ENCODE measurements at places on chromosomes 6 and 20.

DNA sequence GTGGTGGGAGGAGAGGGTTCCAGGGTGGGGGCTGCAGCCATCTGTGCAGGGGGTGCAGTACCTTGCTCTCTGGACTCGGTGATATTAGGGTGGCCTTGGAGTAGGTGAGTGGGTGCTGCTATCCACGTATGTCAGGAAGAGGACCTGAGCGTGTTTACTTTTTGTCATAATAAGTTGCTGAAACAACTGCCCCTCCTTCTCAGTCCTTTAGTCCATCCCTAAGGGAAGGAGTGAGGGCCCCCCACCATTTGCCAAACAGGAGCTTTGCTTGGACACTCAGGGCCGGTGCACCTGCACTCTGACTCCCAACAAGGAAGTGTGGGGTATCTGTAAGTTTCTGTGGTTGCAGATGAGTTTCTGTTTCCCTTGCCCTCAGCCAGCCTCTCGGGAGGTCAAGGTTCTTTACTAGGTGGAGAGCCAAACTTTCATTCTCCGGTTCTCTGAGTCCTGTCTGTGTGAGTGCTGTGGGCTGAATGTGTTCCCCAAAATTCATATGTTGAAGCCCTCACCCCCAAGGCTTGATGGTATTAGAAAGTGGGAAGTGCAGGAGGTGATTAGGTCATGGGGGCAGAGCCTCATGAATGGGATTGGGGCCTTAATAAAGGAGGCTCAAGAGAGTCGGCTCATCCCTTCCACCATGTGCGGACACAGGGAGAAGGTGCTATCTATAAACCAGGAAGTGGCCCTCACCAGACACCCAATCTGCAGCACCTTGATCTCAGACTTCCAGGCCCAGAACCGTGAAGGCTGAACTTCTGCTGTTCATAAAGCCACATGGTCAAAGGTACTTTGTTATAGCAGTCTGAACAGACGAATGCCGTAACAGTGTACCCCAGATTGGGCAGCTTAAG, 19.6 kb upstream of the CCR6 start:
- DNase-seq: no peak

DNA sequence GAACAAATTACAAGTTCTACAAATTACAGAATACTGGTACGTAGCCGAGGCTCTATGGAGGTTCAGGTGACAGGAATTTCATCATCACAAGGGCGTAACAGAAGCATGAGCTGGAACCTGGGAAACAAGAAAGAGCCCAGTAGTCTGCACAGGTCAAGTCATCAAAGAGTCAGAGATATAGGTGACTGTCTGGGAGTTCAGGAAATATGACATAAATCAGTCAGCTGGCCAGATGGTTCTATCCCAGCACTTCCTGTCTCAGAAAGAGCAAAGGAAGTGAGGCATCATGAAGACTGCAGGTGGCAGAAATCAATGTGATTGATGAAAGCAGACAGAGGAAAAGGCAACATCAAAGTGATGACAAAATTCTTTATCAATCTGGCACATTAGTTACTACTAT, 23.3 kb downstream of the MYCT1 start:
- no peak for DNase-seq

GRCh38 chr20:63016514-63017075, 9.8 kb upstream of the BHLHE23 start:
- DNase-seq: no peak

GRCh38 chr6:129853996-129854711, 7.0 kb downstream of the TMEM244 start:
- no peak for DNase-seq

GRCh38 chr6:68226460-68226859, 408.6 kb upstream of the ADGRB3 start:
- no peak for DNase-seq

All from NCI-H1417 treated with DMSO at 0.1 percent for 48 hours (cell line).